ENCODE measurements at places on chromosomes 7 and 10. TPM values are rescaled to one million over a fixed set of nuclear protein-coding genes. Genes with fewer than 3 reads are reported as not detected.

DNA sequence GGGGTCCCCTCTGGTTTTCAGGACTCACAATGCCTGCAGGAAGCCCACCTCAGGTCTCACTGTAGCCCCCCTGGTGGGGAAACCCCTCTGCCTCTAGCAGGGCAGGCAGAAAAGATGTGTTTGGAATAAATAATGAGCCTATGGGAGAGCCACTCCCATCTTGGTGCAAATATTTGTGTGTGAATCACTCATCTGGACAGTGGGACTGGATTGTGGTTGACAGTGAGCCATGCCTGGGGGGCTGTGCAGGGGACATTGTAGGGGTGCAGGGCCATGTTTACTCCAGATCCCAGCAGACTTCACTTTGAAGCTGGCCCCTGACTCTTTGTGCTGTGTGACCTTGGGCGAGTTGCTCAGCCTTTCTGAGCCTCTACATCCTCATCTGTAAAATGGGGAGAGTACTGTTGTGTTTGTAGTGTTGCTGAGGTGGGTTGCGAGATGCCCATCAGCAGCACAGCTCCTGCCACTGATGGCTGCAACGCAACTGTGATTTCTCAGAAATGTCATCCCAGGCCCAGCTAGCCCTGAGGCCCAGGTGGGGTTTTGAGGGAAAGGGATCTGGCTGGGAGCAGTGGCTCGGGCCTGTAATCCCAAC, 20.7 kb downstream of the GTF2IRD1 start:
- H3K27me3 ChIP-seq = no peaks in the 10 kb centered on the region
- H3K4me3 ChIP-seq = no peak overlapping the region
- H3K4me1 ChIP-seq = peaks cover 61% of the 10 kb centered on the region
- H3K36me3 ChIP-seq = no peaks in the 10 kb centered on the region

DNA sequence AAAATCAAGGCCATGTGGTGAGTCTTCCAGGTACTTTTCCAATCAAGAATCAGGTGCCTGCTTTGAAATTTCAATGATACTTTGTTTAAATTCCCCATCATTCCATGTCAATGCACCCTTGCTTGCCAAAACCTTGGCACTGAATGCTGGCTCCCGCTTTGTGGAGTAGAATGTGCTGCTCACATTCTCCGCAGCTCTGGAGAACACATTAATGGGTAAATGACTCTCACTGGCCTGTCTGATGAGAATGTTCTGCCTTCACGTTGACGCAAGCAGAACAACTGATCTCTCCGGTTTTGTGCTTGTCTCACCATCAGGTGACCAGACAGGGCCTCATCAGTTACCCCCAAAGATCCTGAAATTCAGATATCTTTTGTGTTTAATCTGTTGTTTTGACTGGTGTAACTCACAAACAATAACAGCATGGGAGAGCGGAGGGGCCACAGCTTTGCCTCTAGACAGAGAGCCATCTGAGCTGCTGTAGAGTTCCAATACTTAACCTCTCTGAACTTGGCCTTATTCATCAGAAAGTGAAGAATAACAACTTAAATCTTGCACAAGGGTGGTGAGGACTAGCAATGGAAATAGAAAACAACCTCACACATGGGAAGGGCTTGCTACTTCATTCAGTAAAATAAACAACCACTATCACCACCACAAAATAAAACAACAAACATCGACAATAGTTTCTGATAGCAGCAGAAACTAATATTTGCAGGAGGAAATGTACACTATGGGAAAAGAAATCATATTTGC, 276.9 kb upstream of the IGFBP3 start:
- H3K4me3 ChIP-seq = no peak overlapping the region
- H3K27ac ChIP-seq = no peak overlapping the region
- no peak for DNase-seq
- H3K4me1 ChIP-seq = no peaks in the 10 kb centered on the region
- no peaks in the 10 kb centered on the region for H3K27me3 ChIP-seq

DNA sequence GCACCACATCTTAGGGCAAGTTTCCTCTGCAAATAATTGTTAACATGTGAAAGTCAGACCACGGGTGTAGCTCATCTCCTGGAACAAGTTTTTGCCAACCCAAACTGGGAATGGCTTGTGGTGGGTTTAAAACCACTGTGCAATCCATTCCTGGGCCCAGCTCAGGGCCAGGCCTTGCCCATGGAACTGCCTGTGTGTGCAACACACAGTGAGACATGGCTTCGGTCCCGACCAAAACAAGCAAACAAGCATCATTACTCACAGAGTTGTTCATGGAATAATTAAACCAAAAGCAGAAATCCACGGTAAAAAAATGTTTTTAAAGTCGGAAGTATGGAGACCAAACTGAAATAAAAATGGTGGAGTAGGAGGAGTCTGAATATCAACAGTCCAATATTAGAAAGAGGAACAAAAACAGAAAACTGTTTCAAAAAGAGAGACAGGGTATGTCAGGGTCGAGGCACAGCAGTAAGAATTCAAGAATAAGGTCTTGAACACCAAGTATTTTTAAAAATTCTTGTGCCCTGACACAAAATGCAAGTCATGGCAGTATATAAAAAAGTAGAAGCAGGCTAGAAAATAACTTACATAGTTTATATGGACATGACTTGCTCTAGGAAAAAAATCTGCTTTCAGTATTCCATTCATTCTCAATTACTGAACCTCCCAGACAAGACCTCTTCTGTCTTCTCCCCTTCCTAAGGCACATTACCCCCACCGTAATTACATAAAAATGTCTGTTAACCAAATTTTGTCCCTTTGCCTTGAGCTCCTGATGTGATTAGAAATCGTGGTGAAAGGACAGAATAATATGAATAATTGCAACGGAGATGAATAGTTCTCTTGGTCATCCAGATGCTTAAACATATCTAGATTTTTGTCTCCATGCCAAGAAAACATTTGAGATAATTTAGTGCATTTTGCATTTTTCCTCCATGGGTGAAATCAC, 88.4 kb downstream of the FAS start:
- H3K27ac ChIP-seq = no peak overlapping the region
- DNase-seq = no peak
- H3K4me3 ChIP-seq = no peak overlapping the region
- H3K36me3 ChIP-seq = no peaks in the 10 kb centered on the region
- no peaks in the 10 kb centered on the region for H3K27me3 ChIP-seq

GRCh38 chr7:43385856-43386255, 197.1 kb upstream of the STK17A start:
- H3K27ac ChIP-seq = no peak overlapping the region
- H3K27me3 ChIP-seq = no peaks in the 10 kb centered on the region
- no peak overlapping the region for H3K4me3 ChIP-seq
- no peak for DNase-seq
- no peaks in the 10 kb centered on the region for H3K36me3 ChIP-seq

- peaks cover 58% of the 10 kb centered on the region for H3K4me1 ChIP-seq
- no peak overlapping the region for H3K4me3 ChIP-seq
- no peaks in the 10 kb centered on the region for H3K27me3 ChIP-seq
- H3K36me3 ChIP-seq = peaks cover 81% of the 10 kb centered on the region
These were observed 7.3 kb downstream of the FLNC start for GRCh38 chr7:128837521-128837921.

GRCh38 chr10:72146071-72146470, 57.7 kb upstream of the SPOCK2 start:
- no peak overlapping the region for H3K4me3 ChIP-seq
- H3K36me3 ChIP-seq = no peaks in the 10 kb centered on the region
- H3K27ac ChIP-seq = no peak overlapping the region

- DNase-seq = no peak
- H3K27ac ChIP-seq = no peak overlapping the region
- H3K4me3 ChIP-seq = no peak overlapping the region
- H3K4me1 ChIP-seq = no peaks in the 10 kb centered on the region
- H3K36me3 ChIP-seq = no peaks in the 10 kb centered on the region
These were observed 406.6 kb downstream of the GLRX3 start for GRCh38 chr10:130542761-130543160.

DNA sequence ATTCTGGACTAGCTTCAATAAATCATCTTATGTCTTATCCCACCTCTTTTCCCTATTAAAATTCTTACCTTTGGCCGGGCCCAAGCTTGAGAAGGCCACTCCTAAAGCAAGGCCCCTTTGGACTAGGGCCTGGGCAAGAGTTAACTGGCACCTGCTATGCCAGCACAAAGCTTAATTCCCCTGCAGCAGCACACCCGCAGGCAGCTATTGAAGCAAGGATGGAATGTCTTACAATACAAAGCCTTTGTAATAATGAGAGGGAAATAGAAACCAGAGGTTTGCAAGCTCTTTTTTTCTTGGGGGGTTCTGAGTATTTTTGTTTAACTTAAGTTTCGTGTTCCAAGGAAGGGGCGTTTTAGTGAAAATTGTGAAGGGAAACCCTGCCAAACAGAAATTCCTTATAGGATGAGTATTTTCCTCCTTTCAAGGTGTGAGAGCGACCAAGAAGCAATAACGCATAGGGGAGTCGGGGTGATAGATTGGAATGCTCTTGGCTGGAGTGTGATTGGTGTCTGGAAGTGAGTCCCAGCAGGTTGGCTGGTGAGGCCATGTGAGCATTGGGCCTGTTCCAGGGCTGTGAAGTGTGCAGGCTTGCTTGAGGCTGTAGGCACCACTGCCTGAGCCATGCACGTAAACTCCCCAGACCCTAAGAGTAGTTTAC, 148.5 kb downstream of the KIAA1217 start:
- peaks cover 45% of the 10 kb centered on the region for H3K4me1 ChIP-seq
- peak overlapping the region; percentile 65 for H3K27ac ChIP-seq
- no peak for DNase-seq
- H3K27me3 ChIP-seq = no peaks in the 10 kb centered on the region
- no peak overlapping the region for H3K4me3 ChIP-seq

Gene ELN
- total RNA-seq = 5.3 TPM

Gene PLEKHS1
- not detected for total RNA-seq

Gene MAGI2
- 1.0 TPM for total RNA-seq

Gene RET
- total RNA-seq = 0.51 TPM

Gene PKD1L1
- total RNA-seq = 0.49 TPM
